Common myeloid progenitor, CD34-positive (primary cell): ENCODE measurements at places on chromosomes 3 and 15.

- no peak for DNase-seq
These were observed 10.0 kb upstream of the ST6GAL1 start for GRCh38 chr3:186920301-186920700.

DNA sequence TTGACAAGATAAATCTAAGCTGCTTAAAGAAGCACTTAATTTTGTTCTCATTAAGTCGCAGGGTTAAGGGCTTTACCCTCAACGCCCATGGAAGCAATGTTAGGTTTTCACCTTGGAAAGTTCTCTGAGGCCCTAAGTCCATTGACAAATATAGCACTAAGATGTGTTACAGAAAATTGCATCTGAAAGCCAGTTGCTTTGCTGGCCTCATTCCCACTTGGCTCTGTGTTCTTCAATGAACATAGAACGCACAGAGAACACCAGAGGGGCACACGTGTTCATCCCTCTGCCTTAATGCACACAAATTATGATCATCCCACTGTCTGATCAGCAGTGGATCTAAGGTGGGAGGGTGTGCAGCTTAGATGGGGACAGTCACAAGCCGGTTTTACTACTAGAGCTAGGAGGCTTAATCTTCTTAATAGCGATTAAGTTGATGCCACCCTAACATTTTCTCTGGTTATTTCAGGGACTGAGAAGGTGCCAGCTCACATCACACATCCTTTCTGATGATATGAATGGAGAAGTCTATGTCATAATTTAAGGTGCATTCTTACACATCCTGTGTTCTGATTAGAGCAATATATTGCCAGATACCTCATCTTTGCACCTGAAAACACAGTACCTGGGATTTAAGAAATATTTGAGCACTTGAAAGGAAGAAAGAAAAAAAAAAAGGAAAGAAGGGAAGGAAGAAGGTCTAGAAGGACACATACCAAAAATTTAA, 224.4 kb upstream of the ICE2 start:
- no peak for DNase-seq

DNA sequence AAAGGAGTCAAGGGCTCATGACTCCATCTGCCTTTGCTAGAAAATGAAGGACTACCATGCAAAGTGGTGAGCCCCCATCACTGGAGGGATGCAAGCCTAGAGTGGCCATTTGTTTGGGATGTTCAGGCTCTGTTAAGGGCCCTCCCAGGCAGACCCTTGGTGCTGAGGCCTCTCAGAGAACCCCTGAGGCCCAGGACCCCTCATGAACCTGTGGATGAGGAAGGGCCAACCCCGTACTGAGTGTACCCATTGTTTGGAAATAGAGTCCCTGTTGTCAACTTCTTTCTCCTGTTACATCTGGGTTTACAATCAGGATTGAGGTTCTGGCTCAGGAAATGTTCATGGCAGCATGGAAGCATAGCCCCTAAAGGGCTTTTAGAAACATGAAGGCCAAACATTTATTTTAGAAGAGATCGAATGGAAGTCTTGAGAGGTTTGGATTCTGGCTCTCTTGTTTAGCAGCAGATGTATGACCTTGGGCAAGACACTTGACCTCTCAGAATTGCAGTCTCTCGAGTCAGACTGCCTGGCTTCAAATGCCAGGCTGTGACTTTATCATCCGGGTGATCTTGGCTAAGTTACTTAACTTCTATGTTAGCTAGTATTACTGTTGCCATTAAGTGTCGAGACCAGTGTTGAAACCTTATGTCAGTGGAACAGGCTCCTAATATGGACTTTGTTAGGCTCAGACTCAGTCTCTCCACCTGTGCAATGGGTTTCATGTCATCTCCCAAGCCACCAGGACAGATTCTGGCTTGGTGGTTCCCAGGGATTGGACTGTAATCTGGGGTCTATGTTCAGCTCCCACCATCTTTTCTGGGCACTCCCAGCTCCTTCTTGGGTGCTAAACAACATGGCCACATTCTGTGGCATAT, 12.4 kb downstream of the ITGA11 start:
- no peak for DNase-seq

- peak; percentile 63 for DNase-seq
These were observed 23.4 kb upstream of the SEC13 start for GRCh38 chr3:10344147-10344943.

DNA sequence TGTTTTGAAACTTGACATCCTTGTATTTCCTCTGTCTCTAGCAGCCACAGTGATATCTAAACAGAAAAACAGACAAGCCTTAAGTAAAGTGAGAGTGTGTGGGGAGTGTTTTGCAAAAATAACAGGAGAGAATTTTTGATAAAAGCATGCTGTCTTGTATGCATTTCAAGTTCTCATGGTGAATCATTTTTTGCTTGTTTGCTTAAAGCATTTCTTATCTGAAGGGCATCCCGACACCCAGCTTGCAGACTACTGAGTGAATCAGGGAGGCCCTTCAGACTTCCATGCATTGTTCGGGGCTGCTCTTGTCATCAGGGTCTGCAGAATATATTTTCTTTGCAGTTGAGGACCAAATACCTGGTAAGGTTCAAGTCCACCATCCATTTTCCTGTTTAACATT, 8.5 kb downstream of the CGNL1 start:
- DNase-seq, result no peak

DNA sequence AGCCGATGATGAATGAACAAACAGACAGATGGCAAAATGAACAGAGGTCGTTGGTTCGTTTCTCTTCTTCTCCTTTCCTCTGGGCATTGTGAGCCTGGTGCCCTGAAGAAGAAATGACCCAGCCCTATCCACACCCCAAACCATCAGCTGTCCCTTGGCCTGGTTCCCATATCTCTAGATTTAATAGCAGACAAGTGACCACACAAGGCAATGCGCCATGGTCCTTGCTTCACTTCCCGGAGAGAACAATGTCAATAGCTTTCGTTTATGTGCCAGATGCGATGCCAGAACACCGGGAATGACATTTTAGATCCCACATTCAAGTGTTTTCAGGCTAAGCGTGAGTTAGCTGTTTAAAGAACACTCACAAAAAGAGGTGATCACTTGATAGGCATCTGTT, 17.7 kb downstream of the POC1A start:
- no peak for DNase-seq

- DNase-seq, result no peak
These were observed 4.3 kb downstream of the SLC25A38 start for GRCh38 chr3:39387411-39387975.

DNA sequence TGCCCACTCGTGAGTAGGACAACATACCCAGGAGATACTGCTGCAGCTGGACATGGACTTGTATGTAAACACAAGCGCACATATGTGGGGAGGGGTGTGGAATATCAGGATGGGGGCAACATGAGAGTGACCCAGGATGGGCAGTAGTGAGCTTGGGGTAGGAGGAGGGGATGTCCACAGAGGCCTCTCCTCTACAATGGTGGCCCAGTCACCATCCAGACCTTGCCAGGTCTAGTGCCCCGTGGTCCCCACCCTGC, 266 bp upstream of the ZBTB47 start:
- DNase-seq, result no peak

DNA sequence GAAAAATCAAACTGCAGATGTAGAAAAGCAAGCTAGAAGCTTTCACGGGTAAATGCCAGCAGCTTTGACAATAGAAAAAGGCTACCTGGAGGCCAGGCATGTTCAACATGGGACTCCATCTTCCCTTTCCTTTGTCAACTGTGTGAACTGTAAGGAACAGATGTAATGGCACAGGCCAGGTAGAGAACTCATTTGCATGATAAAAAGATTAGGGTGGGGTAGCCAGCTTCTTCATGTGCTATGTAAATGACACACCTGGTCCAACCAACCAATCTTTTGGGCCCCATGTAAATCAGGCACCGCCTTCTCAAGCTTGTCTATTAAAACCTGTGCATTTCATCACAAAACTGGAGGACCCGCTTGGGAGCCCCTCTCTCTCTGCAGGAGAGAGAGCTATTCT, 686.5 kb upstream of the GOLIM4 start:
- DNase-seq, result no peak

DNA sequence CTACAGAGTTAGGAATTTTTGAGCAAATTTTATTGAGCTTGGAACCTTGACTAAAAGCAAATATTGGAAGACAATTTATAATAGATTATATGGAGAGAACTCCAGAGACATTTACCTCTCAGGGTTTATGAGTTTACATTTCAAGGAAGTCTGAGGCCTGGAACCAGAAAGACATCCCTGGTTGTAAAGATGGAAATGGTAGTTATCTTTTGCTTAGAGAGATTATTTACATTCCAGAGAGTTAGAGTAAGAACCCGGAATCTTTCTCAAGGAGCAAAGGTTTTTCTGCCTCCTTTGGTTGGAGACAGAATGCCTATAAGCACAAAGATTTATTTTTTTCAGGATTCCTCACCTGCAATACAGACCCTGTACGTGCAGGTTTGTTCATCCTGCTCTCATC, 458.1 kb downstream of the TBL1XR1 start:
- no peak for DNase-seq

- DNase-seq, result no peak
These were observed 101.3 kb upstream of the CMC1 start for GRCh38 chr3:28139967-28140634.

DNA sequence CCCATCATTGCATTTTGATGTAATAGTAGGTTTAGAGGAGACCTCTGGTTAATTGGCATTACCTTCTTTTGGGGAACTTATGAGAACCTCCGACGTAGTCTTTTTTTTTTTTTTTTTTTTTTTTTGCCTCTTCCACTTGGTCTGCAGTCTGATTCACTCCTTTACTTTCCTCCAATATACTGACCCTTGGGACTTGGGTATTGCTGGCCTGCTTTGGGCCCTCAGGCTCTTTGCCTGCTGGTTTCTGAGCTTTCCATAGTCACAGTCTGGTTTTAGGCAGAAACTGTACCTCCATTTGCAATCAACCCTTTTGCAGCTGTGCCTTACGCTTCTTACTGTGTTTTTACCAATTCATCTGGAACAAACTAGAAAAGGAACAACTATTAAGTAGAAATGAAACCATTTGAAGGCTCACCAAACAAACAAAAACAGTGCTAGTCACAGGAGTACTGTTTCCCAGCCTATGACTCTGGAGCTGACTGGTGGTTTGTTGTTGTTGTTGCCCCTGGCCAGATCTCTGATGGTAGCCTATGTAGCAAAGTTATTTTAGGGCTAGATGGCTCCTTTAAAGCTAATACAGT, 272.8 kb downstream of the BBX start:
- no peak for DNase-seq

GRCh38 chr3:190601622-190602021, 87.7 kb downstream of the IL1RAP start:
- no peak for DNase-seq

DNA sequence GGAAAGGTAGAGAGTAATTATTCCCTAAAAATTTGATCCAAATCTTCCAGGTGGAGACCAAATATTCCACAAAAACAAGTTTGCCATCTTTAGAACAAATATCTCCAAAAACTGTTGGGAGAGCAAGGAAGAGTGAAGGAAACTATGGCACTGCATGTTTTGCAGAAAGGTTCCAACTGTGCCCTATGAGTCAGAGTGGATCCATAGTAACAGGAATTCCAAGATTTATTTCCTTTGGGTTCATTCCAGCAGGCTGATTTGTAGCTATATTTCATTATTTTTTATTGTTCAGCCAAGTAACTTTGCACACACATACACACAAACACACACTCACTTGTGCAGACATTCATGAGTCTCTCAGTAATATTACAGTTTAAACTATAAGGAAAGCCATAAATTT, 459.7 kb upstream of the EPHA6 start:
- no peak for DNase-seq

- DNase-seq, result no peak
These were observed 894.6 kb downstream of the PLOD2 start for GRCh38 chr3:145266368-145266767.

DNA sequence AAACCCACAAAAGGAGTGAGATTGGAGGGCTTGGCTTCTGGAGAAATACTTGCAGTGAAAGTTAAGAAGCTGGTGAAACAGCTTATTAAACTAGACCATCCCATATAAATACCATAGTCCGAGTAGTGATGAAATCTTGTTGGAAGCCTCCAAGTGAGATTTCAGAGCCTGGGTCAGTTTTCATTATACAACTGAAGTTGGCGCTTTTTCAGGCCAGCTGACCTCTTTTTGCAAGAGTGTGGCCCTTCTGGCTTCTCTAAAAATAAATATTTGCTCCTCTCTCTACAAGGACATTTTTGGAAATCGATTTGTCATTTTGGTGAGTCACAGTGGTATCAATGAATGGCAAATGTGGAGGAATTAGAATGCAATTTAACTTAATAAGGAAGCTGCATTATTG, 51.2 kb upstream of the THRB start:
- no peak for DNase-seq

DNA sequence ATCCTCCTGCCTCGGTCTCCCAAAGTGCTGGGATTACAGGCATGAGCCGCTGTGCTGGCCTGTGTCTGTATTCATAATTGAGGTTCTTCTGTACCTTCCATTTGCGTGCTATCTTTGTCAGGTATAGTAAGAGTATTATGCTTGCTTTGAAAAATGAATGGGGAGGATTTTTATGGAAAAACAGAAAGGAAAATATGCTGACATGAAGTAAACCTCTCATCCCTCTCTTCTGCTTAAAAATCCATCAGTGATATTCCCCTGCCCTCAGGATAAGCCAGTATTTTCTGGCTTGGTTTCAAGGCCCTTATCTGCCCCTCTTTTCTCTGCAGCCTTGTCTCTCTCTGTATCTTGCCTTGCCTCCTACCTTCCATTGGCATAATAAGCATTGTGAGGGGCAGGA, 80.7 kb downstream of the NR1D2 start:
- no peak for DNase-seq

GRCh38 chr15:48425051-48425450, 93.8 kb downstream of the DUT start:
- DNase-seq, result no peak

- no peak for DNase-seq
These were observed 48.7 kb downstream of the CHSY1 start for GRCh38 chr15:101203029-101203573.

GRCh38 chr3:111070772-111071256, 802 bp upstream of the NECTIN3 start:
- DNase-seq, result no peak

GRCh38 chr3:22858486-22858885, 344.6 kb upstream of the UBE2E2 start:
- DNase-seq, result no peak

- DNase-seq, result no peak
These were observed 16.5 kb downstream of the MYH15 start for GRCh38 chr3:108493862-108494261.

DNA sequence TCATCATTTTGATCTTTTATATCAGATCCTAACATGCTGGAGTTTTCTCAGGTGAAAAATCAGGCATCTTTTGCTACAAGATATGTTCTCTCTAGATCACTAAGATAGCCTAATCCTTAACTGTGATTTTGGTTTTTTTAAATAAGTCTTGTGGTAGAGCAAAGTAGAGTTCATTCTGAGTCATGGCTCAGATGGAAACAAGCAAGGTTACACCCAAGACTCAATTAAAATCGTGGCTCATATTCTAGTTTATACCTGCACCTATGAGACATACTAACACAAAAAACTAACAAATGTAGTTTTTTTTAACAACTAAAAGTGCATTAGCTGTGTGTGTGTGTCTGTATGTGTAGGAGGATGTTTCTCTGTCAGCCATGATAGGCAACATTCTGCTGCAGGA, 428.2 kb downstream of the NLGN1 start:
- no peak for DNase-seq
